ENCODE measurements at places on chromosomes 12 and 14.

- no peak for DNase-seq
These were observed 276.5 kb upstream of the AMIGO2 start for GRCh38 chr12:47356129-47356700.

DNA sequence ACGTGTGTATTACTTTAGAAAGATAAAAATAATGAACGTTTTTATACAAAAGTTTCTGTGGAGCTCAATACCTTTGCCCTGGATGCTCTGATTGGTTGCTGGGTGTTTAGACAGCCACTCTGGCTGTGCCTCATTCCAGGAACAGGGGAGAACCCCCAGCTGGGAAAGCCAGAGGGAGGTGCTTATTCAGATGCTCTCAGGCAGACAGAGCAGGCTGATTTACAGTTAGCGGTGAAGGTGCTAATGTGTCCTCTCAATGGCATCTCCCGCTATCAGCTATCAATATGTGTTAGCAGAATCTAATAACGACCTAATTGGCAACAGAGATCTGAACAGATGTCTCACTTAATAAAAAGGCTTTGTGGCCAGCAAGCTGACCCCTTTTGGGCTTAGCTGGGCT is 402.3 kb downstream of the NUAK1 start:
- DNase-seq, result no peak

GRCh38 chr14:61064210-61064609 is 83.2 kb downstream of the SLC38A6 start:
- DNase-seq, result no peak

DNA sequence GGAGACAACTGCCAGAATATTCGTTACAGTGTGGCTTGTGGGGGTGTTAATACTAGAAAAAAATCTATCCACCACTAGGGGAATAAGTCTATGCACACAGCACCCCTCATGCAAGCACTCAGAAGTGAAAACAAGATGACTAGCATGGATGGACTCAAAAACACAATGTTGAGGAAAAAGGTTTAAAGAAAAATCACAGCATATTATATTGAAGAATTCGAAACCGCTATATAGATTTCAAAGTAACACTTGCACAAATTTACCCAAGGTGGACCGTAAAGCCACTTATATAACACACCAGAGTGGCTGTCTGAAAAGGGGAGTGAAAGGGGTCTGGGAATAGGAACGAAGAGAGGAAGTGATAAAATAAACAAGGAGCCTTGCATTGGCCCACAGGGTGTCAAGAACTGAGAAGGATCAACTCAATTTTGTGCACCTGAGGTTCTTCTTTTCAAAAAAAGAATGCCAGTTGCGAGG is 544 bp downstream of the ABCD4 start:
- DNase-seq, result no peak

GRCh38 chr12:128421375-128421774 is 154.4 kb downstream of the TMEM132C start:
- no peak for DNase-seq

DNA sequence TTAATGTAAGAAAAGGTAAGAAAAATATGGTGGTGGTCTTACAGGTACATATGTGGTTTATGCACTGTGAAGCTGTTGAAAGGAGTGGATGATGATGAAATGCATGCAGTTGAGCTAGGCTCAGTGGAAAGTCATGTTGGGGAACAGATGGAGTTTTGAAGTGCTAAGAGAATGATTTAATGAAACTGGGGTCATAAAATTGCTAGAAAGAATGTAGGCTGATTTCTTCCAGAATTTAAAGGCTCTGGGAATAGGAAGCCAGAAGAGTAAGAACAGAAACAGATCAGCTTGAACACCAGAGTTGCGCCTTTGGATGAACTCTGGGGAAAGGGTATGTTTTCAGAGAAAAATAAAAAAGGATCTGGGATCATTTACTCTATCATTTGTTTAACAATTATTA is 146.5 kb downstream of the MON2 start:
- no peak for DNase-seq

- no peak for DNase-seq
These were observed 7.5 kb upstream of the UBE2N start for GRCh38 chr12:93449277-93449676.

- DNase-seq, result no peak
These were observed 105.0 kb downstream of the CMKLR1 start for GRCh38 chr12:108234158-108234557.

GRCh38 chr14:77088219-77088618 is 9.8 kb upstream of the CIPC start:
- no peak for DNase-seq

- peak; percentile 83 for DNase-seq
These were observed 3.3 kb upstream of the CIPC start for GRCh38 chr14:77094672-77095284.

- peak; percentile 73 for DNase-seq
These were observed 333.7 kb downstream of the MED13L start for GRCh38 chr12:115943630-115944391.

DNA sequence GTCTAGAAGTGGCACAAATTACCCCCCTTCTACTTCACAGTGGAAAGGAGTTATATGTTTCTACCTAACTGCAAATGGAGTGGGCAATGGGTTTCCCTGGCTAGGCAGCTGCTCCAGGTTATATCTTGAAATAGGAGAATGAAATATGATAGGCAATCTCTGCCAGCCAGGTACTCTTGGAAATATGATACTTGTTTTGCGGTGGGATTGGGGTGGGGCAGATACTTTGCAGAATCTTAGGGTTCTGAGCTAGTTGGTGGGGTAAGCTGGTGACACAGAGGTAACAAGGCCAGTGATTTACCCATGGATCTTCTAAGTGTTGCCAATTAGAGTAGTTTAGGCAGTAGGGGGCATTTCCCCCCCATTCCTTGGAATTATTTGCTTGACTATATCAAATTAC is 140.1 kb downstream of the ATP23 start:
- DNase-seq, result no peak

GRCh38 chr14:24437020-24437735 is 5.4 kb downstream of the SDR39U1 start:
- DNase-seq, result no peak

DNA sequence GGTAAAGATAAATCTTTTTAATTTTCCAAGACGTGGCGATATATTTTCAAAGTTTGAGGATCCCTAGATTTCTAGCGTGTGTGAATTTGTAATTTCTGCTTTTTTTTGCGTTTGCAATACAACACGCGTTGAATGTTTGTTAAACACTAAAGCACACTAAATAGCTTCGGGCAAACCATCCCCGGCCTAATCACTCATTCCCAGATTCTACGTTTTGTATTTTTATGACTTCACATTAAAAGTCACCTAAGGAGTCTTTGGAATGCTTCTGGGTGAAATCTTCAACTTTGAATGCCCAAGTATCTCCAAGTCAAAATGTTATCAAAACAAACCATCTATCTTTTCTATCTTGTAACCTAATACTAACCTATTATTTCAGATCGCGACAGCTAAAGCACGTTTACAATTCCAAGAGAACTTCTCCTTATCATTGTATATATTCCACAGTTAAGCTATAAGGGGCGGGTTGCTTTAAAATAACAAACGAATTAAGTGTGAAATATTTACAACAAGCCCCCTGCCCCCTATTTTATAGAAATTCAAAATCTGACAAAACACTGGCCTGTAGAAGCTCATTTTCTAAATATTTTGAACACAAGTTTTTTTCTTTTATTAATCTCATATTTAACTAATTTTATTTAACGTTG is 1.1 kb downstream of the ALX1 start:
- DNase-seq, result no peak

GRCh38 chr12:86249276-86249675 is 6.9 kb downstream of the MGAT4C start:
- DNase-seq, result no peak

DNA sequence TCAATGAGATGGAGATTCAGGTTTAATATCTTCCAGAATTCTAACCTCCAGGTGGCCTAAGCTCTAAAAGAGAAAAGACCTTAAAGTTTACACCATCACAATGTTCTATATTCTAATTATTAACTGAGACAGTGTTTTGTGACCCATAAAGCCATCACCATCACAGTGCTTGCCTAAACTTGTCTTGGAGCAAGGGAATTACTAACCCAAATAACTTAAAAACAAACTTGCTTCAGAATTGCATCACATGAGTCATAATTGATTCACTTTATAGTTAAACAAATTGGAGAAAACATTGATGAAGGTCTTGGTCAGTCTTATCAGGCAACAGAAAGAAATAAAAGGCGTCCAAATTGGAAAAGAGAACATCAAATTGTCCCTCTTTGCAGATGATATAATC is 54.5 kb upstream of the ALG10 start:
- DNase-seq, result no peak

GRCh38 chr12:47611906-47612305 is 93.9 kb downstream of the RPAP3 start:
- DNase-seq, result no peak

DNA sequence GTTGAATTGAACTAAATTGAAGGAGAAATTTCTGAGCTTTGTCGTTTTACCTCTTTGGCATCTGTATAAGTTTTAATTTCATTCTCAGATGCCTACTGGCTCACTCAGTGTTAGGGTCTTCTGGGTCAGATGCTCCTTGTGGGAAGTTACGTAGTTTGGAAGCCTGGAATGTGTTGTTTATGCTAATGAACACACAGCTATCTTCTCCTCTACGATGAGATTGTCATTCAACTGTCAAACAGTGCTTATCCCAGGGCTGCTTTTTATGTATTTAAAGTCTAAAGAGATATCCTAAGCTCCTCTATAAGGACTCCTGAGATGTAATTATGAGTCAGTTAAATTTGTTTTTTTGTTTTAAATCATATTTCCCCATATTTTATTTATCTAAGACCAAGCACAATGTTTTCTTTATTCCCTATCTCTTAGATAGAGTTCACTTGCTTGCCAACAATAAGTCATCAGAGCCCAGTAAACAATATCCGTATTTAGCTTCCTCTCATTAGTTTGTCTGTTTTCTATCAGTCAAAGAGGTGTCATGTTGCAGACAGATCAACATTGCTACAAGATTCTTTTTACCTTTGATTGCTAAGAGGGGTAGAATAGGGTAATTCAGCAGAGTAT is 368.0 kb upstream of the PDE3A start:
- no peak for DNase-seq

GRCh38 chr12:127613056-127613455 is 653.9 kb upstream of the TMEM132C start:
- no peak for DNase-seq

- DNase-seq, result no peak
These were observed 38.3 kb upstream of the FAR2 start for GRCh38 chr12:29110506-29111442.

DNA sequence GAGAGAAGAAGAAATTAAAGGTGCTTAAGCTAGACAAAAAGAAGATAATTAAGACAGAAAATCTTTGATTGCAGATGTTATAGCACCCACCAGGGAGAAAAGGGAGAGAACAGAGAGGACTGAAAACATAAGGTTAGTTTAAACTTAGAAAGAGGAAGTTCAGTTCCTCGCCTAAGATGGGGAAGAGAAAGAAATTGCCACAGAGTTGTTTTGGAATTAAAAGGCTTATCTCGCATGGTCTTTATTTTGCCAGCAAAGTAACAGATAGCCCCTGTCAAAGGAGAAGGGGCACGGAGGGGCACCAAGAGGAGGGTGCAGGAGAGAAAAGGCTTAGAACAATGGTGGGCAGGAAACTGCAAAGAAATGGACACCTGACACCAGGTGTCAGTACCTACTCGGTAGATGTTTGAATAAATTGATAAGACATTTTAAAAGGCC is 17.8 kb upstream of the OXA1L start:
- DNase-seq, result no peak

DNA sequence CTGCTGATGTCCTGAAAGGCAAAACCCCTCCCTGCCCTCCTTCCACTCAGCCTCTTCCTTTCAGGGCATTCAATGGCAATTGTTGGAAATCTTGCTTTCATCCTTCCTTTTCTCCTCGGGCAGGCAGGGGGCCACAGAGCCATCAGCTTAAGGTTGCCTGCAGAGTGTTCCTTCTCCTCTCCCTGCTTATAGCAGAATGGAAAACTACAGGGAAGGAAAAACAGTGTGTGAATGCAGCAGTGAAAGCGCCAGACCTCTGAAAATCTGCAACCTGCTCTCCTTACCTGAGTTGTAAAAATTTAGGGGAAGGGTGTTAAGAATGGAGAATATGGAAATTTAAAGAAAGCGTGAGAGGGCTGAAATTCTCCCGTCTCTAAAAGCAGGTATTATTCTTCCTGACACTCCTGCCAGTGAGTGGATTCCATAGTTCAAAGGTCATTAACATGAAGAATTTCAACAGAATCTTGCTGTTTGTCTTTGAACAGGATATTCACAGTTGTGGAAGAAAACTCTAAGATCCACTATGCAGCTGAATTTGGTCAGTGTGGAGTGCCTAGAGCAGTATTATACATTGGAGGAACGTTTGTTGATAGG is 348.8 kb downstream of the KCNH5 start:
- no peak for DNase-seq

DNA sequence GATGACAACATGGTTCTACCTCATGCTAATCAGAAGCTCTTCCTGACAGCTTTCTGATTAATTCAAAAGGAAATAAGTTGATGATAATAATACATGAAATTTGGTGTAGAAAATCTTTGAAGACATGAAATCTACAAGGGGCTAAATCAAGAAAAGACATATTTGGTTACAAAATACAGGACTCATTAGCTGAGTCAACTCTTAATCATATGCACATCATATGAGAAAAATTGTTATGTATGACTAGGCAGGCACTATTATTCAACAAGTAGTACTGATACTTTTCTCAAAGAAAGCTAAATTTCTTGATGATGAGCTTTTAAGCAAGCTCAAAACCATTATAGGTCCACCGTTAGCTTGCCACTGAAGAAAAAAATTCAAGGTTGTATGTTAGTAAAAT is 7.1 kb downstream of the ABCC9 start:
- no peak for DNase-seq

DNA sequence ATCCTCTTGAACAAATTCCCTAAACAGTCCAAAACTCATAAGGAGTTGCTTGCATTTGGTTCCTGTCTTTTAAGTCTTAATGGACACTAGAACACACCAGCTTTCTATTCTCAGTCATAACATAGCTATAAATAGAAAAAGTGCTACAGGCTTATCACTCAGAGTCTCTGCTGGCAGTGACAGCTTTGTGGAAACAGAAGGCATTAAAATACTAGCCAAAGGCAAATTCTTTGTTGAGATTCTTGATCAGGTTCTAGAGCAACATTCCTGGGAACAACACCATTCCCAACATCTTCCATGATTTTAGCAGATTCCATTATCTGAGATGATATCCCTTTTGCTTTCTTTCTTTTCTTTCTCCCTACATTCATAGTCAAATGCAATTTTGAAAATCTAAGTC is 207.7 kb upstream of the PLEKHG7 start:
- DNase-seq, result no peak

GRCh38 chr12:78115889-78116288 is 285.2 kb downstream of the NAV3 start:
- no peak for DNase-seq

DNA sequence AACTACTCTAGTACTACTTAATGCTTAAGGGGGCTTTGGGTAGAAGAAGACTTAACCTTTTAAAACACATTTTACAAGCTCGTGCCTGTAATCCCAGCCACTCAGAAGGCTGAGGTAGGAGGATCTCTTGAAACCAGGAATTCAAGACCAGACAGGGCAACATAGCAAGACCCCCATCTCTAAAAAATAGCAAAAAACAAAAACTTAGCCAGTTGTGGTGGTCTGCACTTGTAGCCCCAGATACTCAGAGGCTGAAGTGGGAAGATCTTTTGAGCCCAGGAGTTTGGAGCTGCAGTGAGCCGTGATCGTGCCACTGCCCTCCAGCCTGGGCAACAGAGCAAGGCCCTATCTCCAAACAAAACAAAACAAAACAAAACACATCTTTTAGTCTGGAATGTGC is 39.7 kb upstream of the PARP11 start:
- DNase-seq, result no peak

All from Right ventricle myocardium superior (tissue), 1 donor.